ENCODE measurements at places on chromosomes 5 and 9.

DNA sequence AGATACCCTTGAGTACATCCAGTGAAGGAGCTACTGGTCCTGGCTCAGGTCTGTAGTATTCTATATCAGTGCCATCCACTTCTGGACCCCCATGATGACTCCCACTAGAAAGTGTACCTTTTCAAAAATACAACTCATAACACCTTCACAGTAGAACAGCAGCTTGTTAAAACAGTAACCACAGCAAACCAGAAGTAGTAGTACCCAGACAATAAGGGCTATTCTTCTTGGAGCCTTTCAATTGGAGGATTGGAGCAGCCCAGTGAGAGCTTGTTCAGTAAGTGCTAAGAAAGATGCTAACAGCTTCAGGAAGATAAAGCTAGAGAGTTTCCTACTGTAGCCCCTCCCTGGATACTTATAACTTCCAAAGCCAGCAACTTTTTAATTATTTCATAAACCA, 10.1 kb downstream of the ARL14EPL start:
- no peak for DNase-seq

GRCh38 chr9:33372900-33373299, 29.5 kb downstream of the AQP7 start:
- no peak for DNase-seq

GRCh38 chr9:130300739-130301138, 35.2 kb downstream of the HMCN2 start:
- DNase-seq, result no peak

DNA sequence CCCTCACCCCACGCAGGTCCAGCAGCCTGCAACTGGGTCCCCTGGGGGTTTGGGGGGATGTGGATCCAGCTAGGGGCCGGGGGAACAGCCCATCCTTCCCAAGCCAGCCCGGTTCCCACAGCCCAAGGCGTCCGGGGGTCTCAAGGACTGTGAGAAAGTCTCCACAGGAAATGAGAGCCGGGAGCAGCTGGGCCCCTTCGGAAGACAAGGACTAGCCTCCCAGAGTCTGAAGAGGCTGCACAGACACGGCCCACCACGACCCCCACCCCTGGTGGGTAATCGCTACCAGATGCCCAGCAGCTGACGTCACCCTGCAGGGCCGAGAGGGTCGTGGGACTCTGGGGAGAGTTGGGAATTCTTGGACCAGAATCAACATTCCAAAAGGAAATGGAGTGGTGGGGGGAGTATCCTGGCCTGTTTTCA, 10.5 kb downstream of the SH2D3C start:
- no peak for DNase-seq

GRCh38 chr5:116795189-116795588, 220.6 kb upstream of the SEMA6A start:
- no peak for DNase-seq

DNA sequence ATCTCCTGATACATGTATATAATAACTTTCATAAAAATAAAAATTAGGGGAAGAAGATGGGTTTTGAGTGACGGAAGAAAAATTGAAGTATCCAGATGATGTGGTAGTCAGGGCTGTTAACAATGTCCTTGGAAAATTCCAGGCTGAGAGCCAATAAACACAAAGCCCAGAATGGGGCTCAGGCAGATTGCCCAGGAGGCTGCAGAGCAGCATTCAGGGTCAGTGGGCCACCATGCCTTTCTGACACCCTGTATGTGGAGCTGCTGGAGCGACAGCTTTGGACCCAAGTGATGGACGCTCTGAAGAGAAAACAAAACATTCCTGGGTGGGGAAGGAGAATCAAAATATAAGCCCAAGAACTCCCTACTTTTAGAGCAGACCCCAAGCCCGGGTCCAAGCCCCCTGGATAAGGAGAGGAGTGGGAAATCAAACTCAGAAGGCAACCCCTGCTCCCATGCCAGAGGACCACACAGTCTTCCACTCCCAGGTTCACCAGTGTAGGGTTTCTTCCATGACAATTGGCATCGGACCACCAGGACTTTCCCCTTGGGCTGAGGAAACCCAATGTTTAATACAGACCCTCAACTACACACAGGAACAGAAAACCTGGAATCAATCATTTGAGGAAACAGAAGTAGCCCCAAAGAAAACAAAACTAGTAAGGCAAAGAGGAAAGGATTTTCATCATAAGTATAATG, 45.7 kb upstream of the SPATA31C2 start:
- no peak for DNase-seq

DNA sequence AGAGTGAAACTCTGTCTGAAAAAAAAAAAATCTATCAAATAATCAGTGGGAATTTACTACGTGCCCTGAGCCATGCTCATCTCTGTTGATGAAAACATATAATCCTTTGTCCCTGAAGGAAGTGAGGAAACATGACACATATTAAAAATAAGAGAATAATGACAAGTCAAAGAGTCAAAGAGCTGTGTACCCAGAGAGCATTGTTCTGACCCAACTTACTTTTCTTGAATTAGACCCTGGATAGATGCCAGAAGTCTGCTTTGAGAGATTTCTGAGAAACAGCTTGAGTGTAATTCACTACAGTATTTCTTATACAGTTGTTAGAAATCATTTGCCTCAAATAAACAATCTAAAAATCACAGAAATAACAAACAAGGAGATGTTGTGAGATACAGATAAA, 490.0 kb upstream of the PIK3R1 start:
- DNase-seq, result no peak

DNA sequence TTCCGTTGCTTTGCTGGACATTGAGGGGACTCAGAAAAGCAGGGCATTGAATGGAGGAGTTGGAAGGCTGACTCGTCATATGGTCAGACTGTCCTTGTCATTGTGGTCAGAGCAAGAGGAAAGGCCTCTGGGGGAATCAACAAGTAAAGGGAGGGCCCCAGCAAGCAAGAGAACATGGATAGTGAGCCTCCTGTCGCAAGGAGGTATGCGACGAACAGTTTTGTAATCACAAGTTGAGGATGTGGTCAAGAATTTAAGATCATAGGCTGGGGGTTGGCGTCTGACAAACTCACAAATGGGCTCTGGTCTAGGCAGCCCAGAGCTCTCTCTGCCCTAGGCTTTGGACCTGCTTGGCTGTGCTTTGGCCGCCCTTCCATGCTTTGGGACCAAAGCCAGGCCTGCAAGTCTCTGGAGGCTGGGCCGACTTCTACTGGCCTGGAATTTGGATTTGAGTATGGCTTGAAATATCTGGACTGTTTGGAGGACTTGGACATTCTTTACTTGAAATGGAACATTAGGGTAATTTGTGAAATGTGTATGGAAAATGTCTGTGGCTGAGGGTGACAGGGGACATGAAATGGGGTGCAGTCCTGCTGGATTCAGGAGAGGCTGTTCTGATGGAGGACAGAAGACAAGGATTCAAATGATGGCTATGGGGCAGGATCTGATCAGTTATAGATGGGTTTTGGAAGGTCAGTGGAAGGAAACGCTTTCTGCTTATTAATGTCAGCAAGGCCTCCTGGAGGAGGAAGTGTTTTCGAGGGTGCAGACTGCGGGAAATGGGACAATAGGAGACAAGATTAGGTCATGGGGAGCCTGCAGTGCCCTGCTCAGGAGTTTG, 19.2 kb upstream of the NDST1 start:
- no peak for DNase-seq

DNA sequence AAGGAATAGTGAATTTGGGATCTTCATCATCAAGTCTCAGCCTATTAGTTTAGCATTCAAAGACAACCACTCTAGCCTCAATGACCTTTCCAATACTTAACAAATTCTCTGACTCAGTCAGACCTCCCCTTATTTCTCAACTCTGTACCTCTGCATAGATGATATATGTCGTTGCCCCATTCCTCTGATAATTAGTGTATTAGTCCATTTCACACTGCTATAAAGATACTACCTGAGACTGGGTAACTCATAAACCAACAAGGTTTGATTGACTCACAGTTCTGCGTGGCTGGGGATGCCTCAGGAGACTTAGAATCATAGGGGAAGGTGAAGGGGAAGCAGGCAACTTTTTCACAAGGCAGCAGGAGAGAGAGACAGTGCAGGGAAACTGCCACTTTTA, 8.9 kb downstream of the MRPL22 start:
- DNase-seq, result no peak

DNA sequence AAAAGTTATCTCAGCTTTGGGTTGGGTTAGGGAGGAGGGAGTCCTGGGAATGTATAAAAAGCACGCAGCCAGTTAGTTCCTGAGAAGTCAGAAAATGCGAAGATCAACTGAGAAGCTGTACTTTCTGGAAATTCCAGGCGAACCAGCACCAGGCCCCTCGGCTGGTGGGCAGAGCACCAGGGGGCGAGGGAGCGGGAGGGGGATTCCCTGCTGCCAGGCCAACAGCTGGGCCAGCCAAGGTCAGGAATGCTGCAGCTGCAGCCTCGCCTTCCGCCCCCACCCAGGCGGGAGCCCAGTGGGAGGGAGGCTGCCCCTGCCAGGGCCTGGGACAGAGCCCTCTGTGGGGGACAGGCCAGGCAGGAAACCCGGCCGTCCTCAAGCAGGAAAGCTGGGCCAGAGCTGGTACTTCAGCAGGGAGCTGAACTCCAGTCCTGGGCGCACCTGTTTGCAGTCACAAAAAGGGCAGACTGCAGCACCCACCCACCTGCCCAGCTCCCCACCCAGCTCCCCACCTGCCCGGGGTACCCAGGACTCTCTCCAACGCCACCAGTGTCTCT, 35.5 kb downstream of the VAV2 start:
- no peak for DNase-seq

GRCh38 chr5:149448831-149449714, 70.0 kb upstream of the IL17B start:
- DNase-seq, result no peak

DNA sequence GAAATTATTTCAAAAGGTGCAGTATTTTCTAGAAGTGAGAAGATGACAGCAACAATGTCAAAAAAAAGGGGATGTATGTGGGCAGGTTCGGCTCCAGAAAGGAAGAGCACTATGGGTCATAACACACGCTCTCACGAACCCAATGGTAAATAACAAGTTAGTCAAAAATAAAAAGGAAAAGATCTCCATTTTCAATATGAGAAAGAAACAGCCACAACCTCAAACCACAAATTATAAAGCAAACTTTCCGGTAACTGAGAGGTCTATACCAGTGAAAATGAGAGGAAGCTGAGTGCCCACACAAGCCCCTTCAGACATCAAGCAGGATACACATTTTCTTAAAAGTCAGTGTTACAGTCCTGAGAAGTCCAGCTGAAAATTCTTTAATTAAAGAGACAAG, 398.5 kb upstream of the RPS23 start:
- DNase-seq, result peak; percentile 6

DNA sequence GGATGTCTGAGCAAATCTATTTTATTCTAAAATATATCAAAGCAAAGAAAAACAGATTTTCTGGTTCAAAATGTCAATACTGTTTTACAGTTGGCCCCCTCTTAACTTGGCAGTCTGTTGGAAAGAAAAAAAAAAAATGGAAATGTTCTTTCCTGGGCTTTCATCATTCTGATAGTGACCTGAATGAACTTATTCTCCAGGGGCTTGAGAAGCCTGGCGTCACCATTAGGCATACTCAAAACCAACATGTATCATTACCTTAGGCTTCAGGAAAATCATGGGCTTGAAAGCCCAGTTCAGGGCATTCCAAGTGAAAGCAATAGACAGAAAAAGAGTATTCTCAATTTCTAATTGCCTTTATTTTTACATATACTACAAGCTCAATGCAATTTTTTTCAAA, 283.7 kb upstream of the PUM3 start:
- DNase-seq, result no peak

DNA sequence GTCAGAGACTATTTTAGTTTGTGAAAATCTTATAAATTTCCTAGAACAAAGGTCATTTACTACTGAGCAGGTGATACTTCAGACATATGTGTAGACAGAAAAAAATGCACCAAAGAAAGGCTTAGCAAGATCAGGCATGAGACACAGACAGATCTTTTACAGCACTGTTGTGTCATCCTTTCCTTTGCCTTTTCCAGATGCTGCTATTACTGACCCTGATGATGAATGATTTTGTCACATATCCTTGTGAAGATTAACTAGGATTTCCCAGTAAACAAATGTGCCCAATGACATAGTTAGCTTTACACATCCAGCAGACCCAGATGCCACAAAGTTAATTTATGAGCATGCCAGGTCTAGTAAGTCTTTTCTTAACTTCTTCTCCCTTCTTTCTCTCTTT, 68.2 kb downstream of the DMRTA1 start:
- DNase-seq, result no peak

DNA sequence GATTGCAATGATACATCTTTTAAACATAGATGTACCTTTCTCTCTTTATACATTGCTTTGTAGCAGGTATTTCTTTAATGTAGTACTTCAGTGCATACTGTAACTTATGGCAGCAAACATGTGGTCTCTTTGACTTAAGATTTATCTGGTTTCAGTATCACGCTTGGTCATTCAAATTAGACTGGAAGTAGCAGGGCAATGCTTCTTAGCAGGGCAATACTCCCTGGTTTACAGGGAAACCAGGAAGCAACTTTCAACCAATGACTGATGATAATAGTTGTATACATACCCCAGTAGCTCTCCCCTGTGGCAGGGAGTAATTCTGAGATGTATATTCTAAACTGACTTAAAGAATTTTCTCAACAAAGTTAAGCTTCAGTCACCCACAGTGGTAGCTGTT, 761.1 kb upstream of the CDH10 start:
- no peak for DNase-seq

DNA sequence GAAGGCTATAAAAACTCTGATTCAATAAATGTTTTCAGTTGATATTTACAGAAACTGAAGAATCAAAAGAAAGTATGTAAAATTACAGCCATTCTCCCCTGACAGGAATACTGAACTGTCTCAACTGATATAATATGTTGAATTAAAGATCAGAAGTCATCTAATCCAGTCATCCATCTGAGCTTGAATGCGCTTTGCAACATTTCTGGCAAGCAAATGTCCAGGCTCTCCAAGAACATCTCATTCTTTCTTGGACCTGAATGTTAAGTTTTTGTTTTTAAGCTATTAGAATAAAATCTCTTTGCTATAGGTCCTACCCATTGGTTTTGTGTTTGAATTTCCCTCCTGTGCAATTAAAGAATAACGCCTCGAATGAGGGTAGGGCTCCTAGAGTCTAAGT, 120.5 kb downstream of the MPDZ start:
- no peak for DNase-seq

GRCh38 chr9:87708986-87709728, 16.8 kb upstream of the CTSL start:
- DNase-seq, result no peak

DNA sequence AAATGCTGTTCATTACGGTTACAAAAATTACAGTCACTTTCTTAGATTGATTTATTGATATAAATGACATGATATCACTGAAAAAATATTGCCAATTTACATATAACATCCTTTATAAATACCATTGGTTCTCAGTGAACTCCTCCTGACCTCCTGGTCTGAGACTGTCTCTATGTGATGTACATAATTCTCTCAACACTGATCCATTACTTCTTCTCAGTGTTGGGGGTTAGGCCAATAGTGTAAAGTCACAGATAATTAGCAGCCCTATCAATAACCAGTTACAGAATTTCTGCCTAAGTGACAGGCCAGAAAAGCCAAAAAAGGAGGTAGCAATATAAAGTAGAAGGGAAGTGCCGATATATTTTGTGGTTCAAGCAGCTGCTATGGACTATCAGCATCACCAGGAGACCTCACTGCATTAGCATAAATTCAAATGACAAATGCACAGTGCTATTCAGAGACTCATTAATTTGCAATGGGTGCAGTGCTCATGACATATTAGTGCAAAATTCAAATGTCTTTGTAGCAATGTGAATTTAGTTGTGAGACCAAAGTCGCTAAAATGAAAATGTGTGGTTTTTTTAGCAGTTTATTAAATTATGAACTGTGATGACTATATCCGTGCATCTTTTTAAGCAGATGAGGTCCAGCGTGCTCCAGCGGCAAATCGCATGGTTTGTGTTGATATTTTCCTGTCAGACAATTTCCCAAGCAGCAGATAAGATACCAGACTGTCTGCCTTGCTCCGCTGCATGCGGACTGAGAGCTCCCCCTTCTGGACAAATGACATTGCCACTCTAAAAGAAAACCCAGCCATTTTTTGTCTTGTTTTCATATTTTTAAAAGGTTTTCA, 144.6 kb downstream of the CETN3 start:
- peak; percentile 7 for DNase-seq
